ENCODE measurements at places on chromosomes 16 and 17.

GRCh38 chr16:48365025-48365600 is 20.1 kb downstream of the SIAH1 start:
- peak; percentile 39 for DNase-seq

- no peak for DNase-seq
Observed at GRCh38 chr16:87550495-87550961, 51.8 kb upstream of the JPH3 start.

- no peak for DNase-seq
Observed at GRCh38 chr16:88936556-88937205, 40.3 kb downstream of the CBFA2T3 start.

DNA sequence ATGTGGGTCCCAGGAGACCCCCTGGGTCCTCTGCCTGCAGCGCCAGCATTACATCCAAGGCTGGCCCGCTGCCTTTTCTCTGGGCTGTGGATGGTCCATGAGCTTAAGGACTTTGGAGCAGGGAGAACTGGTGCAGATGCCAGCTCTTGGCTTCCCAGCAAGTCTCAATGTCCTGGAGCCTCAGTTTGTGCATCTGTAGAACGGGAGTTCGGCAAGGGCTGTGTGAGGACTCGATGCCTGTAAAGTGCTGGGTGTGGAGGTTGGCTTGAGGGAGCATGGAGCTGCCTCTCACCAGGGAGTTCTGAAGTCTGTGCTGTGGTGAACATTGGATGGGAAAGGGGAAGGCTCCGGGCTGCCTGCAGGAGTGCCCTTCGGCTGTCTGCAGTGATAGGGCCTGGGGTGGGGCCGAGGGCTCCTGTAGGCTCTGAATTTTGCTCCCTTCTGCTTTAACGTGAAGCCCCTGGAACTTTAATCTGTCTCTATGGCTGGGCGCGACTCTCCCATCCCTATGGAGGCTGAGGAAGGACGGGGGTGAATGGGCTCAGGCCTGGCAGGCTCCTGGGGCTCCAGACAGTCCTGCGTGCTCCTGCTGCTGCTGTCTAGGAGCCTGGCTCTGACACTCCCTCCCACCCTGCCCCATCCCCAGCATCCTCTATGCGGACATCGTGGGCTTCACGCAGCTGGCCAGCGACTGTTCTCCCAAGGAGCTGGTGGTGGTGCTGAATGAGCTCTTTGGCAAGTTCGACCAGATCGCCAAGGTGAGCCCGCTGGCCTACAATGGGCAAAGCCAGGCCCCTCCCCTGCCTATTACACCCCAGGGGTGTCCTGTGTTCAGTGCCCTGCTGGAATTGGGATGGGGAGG is 27.9 kb downstream of the ADCY7 start:
- no peak for DNase-seq

DNA sequence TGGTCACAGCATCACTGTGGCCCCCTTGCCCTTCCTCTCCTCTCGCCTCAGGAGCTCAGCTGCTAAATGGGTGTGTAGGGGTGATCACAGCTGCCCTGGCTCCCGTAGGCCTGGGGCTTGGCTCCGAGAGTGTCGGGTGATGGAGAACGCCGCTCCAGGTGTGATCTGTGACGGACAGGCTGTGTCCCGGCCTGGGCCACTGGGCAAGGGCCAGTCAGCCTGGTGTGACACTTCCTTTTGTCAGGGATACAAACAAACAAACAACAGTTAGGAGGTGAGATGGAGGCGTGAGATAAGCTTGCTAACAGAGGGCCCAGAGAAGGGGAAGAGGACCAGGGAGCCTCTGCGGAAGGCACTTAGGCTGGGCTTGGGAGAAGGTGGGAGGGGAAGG is 2.0 kb downstream of the ADGRG1 start:
- no peak for DNase-seq

Measured in DMS79 treated with DMSO at 0.1 percent for 48 hours (cell line).